ENCODE measurements at places on chromosomes 6 and 20. TPM values are rescaled to one million over a fixed set of nuclear protein-coding genes. Genes with fewer than 3 reads are reported as not detected.

The HS3ST5 gene
- total RNA-seq: not detected

The TRIM40 gene
- not detected for total RNA-seq

The CST2 gene
- total RNA-seq: 0.54 TPM

The NRN1 gene
- total RNA-seq: 13.2 TPM

Measured in gastroesophageal sphincter (tissue), 4 donors.